ENCODE measurements at places on chromosomes 12 and 14.

GRCh38 chr12:107440606-107441005 lies 245.0 kb upstream of the PWP1 start:
- no peak for DNase-seq

DNA sequence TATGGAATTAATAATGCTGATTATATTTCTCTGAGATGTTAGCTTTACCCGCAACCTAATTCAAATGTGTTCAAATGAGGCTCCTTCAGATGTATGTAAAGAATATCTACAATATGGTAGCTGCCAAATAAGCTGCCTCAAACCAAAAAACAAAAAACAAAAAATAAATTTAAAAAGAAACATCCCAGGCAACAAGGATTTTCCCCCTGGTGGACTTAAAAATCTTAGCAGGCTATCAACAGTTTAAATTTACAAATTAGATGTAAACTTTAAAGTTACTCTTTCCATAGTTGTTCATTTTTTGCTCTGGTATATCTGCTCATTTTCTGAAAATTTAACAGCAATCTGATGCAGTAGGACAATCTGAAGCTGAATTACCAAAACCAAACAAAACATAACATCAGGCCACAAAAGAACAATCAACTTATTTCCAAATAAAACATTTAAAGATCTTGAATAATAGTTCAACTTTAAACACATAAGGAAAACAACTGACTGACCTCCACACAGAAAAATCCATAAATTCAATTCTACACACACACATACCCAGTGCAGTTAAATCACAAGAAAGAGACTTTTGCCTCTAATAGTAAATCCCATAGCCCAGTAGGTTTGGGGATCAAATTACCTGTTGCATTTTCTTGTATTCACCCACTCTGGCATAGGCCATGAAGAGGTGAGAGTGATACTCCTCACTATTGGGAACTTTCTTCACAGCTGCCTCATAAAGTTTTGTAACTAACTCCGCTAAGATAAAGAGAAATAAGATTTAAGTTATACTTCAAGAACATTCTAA lies 21.3 kb downstream of the NAA25 start:
- DNase-seq, result no peak

DNA sequence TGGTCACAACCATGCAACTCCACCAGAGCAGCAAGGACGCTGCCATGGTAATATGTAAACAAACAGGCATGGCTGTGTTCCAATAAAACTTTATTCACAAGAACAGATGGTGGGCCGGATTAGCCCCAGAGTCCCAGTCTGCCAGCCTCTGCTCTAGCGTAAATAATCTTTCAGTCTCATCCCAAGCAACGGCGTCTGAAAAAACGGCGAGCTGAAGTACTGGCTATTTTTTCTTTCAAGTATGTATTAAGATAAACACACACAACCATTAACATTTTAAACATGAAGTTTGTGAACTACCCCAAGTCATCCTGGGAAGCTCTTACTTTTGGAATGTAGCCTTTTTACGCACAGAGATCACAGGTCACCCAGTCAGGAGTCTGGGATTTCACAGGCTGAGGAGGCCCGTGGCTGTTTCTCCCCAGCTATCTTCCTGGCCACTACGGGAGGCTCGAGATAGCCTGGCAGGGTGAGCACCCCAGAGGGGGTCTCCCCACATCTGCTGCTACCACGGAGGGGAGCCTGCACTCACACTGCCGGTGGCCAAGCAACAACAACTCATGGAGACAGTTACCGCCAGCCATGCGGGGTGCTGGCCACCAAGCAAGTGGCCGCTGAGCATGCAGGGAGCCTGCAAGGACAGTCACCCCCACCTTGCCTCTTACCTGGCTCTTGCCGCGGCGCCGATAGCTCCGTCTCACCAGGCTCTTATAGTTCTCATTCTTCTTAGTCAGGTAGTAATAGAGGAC lies 124.6 kb downstream of the RFLNA start:
- no peak for DNase-seq

- no peak for DNase-seq
These were observed 1.9 kb upstream of the KDM2B start for GRCh38 chr12:121582583-121583333.

- no peak for DNase-seq
These were observed 113.0 kb downstream of the PLEKHA5 start for GRCh38 chr12:19242581-19242980.

- DNase-seq, result no peak
These were observed 47.8 kb upstream of the MED13L start for GRCh38 chr12:116325336-116325664.

DNA sequence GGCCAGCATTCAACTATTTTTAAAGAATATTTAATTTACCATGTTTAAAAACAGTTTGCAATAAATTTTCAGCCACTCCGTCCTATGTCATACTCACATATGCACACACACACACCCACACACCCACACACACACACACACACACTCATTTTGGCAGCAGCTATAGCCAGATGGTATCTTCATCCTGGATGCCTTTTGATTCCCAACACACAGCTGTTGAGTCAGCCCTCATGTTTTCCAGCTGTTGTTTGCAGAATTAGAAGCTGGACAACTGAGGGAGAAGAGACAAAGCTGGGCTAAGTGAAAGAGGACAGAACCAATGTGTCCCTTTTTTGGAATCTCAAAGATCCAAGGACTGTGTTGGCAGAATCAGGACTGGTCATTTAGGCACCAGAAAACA lies 80.0 kb upstream of the EGLN3 start:
- DNase-seq, result no peak

DNA sequence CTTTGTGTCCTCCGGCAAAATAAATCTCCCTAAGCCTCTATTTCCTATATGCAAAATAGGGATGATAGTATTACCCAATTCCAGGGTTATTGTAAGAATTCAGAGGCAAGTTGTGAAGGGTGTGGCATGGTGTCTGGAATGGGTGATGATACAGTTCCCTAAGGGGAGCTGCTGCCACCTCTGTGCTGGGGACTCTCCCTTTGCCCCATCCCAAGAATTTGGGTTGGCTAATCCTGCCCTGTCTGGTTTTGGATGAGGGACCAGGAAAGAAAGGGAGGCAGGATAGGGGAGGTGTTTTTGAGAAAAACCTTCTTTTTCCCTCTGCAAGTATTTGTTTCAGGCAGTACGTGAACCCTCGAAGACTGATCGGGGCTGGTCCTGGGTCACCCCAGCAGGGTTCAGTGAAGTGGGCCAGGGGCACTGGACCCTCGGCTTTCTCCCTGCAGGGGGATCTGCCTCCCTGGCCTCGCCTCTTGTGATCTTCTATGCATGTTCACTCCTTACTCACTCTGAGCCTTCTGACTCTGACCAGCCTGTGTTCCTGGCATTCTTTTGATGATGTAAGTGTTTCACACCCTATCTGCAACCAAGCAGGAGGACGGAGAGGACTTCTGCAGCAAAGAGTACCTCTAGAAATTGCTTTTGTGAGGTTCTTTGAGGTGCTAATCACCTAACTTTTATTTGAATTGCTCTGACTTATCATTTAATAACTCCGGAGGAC lies 60.8 kb downstream of the RASSF3 start:
- DNase-seq, result no peak
